ENCODE measurements at places on chromosomes 2 and 18.

GRCh38 chr2:177338177-177338721 is 54.3 kb upstream of the AGPS start:
- no peak for DNase-seq

DNA sequence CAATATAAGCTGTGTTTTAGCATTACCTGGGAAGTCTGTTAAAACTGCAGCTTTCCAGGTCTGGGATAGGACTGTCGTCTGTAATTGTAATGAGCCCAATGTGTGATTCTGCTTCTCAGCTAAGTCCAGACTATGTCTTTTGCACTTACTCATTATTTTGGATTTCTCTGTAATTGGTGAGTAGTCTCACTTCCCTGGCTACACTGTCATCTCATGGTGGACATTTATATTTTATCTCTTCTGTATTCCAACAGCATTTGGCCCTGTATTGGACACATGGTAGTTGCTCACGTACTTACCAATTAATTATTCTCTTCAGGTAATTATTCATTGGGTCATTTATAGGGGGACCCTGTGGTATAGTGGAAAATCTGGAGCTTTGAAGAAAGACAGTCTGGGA is 28.0 kb downstream of the LHCGR start:
- DNase-seq, result no peak

DNA sequence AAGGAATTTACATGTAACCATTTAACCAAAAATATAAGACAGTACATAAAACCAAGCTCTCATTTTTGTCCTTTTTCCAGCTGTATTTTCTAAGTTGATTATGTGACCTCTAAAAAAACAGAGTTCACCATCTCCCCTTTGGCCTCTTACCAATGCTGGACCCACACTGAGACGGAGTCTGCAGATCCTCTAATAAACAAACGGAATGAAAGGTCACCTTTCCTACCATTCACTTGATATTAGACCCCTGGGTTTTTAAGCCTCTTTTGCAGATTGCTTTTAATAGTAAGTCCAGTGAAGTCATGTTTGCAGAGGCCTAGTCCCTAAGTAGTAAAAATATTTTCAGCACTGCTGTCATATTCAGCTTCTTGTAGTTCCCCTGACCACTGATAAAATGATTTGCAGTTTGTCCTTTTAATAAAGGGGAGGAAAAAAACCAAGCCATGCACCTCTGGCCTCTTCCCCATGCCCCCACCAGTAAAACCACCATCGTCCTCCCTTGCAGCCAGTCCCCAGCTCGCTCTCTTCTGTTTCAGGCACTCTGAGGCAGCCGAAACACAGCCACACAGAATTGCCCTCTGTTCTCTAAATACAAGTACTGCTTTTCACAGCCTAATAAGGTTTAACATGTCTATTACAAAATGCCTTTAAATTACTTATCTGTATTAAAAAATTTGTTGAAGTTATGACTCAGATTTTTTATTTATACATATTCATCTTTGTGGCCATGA is 427.5 kb downstream of the PARD3B start:
- DNase-seq, result no peak

GRCh38 chr18:5284808-5285207 is 10.7 kb downstream of the ZBTB14 start:
- DNase-seq, result no peak

DNA sequence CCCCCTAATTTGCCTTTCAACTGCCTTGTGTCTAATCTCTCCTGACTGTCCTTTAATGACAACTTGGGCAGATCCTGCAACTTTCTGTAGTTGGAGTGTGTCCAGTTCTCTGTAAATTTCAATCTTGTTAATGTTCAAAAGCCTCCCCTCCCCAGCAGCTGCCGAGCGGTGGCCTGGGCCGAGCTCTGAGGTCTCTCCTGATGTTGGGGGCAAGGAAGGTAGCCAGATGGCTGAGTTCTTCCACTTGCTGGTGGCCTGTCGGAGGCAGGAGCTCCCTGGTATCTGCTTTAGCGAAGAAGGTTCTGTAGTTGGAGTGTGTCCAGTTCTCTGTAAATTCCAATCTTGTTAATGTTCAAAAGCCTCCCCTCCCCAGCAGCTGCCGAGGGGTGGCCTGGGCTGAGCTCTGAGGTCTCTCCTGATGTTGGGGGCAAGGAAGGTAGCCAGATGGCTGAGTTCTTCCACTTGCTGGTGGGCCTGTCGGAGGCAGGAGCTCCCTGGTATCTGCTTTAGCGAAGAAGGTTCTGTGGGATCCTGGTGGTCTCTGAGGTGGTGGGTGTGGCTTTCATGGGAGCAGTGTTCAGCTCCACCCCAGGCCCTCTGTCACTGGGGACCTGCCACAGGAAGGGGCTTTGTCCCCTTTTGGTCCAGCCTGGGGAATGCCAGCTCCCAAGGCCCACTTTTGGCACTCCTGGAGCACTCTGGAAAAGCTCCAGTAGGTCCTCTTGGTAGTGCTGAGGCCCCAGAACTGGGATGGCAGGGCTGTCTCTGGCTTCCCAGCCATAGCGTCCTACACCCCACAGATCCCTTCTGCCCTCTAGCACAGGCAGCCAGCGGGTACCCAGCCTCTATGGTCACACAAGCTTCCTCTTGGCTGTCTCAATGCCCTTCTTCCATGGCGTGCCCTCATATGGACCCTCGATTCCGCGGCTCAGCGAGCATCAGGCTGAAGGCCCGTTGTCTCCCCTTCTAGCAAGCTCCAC is 211.9 kb downstream of the ALPK2 start:
- no peak for DNase-seq
